Spinal cord (tissue), 10 donors: ENCODE measurements at places on chromosomes 3 and 15.

- no peak for DNase-seq
Measured at GRCh38 chr3:126056088-126056487, 27.8 kb downstream of the SLC41A3 start.

GRCh38 chr15:52146776-52147175, 34.2 kb upstream of the BCL2L10 start:
- no peak for DNase-seq

GRCh38 chr3:60399861-60400845, 851.1 kb downstream of the FHIT start:
- peak; percentile 24 for DNase-seq

GRCh38 chr3:50594253-50594785, 17.3 kb downstream of the CISH start:
- no peak for DNase-seq

GRCh38 chr3:36597422-36597821, 166.9 kb downstream of the DCLK3 start:
- no peak for DNase-seq

GRCh38 chr15:40087068-40087810, 21.4 kb downstream of the BMF start:
- DNase-seq = no peak

DNA sequence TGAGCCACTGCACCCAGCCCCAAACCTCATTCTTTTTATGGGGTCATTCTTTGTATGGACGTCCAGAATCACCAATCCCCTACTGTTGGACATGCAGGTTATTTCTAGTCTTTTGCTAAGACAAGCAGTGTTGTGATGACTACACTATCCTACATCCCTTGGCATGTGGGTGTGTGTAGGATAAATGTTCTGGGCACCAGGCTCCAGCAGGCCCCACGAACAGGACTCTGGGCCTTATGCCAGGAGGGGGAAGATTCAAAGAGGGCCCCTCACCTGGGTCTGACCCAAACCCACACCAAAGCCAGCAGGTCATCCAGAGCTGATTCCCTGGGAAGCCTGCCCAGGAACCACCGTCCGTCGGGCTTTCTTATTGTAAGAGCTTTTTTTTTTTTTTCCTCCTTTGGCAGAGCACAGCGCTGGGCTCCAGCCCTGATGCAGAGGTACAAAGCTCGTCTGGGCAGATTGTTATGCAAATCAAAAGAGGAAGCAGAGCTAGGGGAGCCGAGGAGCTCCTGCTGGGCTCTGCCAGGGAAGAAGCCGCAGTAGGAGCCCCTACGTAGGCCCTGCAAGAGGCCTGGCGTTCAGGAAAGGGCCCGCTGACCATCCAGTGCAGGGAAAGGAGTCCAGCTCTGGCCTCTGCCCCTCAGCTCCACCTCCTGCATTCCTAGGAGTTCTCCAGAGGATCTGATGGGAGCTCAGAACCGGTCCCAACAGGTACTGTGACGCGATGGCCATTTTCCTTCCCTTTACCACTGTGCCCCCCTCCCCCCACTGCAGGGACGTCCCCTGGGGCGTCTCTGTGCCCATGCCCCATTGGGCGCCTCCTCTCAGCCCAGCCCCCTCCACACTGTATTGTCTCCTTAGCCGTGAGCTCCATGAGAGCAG, 29.0 kb upstream of the FURIN start:
- peak; percentile 18 for DNase-seq

DNA sequence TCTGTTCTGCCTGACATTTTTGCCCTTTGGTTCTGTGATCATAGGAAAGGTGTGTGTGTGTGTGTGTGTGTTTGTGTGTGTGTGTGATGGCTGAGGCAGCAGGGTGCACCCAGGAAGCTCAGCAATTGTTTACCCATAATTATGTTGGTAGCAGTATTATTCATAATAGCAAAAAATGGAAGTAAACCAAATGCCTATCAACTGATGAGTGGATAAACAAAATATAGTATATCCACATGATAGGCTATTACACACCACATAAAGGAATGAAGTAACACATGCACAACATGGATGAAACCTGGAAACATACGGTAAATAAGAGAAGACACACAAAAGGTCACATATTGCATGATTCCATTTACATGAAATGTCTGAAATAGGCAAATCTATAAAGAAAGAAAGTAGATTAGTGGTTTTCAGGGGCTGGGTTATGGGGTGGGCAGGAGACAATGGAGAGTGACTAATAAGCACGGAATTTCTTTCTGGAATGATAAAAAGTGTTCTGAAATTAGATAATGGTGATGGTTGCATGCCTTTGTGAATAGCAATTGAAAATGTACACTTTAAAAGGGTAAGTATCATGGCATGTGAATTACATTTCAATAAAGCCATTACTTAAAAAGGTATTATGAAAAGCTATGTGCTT, 167.2 kb downstream of the POLR2M start:
- no peak for DNase-seq

DNA sequence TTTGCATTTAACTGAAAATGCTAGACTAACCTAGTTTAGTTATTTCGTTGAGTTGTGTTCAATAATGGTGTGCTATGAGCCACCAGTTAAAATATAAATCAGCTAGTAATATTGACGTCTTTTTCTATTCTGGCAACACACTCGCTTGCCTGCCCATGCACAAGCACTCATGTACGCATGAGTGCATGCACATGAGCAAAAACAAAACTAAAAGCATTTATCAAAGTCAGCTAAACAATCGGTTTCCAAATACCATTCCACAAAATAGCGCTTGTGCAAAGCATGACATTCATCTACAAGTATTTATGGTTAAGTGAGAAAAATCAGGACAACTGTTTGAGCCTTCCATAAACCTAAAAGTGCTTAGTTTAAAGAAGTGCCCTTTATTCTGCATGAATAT, 13.1 kb upstream of the SAMMSON start:
- no peak for DNase-seq

GRCh38 chr15:100143378-100143777, 198.4 kb downstream of the ADAMTS17 start:
- DNase-seq = no peak

DNA sequence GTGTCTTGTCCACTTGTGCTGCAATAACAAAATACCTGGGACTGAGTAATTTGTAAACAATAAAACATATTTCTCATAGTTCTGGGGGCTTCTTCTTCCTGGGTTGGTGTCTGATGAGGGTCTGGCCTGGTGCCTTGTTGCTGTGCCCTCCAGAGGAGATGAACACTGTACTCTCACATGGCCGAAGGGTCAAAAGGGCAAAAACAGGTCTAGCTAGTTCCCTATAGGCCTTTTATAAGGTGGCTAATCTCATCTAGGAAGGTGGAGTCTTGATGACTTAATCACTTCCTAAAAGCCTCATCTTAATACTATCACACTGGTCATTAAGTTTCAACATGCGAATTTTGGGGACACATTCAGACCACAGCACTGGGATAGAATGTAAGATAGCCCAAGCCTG, 228.4 kb downstream of the TLE3 start:
- DNase-seq = no peak

DNA sequence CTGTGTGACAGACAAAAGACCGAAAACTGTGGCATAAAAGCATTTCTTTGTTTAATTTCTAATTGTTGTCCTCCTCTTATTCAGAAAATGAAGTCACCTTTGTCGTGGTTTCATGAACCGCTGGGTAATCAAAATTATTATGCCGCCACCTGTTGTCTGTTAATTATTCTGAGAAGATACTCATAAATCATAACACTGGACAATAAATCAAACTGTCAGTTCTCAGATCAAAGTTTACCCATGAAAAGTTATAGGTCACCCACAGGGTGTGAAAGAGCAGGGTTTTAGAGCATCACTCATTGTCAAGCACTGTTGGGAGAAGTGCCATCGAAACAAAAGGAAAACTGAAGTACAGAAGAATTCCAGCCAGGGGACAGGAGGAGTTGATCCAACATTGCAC, 474.3 kb downstream of the NR2F2 start:
- no peak for DNase-seq

DNA sequence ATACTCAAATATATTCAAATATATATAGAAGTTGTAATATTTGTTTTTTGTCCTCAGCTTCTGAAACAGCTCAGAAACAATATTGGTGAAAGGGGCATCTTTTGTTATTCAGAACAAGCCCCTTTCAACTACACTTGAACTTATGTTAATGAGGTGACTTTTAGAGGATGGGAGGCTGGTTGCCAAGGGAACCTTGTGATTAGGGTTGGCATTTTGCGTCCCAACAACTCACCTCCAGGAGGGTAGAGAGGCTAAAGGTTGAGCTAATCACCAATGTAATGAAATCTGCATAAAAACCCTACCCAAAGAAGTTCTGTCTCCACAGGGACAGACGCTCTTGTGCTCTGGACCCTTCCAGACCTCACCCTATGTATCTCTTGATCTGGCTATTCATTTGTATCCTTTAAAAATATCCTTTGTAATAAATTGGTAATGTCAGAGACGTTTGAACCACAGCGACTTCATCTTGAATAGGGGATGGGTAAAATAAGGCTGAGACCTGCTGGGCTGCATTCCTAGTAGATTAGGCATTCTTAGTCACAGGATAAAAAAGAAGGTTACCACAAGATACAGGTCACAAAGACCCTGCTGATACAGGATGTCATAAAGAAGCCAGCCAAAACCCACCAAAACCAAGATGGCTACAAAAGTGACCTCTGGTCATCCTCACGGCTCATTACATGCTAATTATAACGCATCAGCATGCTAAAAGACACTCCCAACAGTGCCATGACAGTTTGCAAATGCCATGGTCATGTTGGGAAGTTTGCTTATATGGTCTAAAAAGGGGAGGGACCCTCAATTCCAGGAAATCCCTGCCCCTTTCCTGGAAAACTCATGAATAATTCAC, 111.1 kb downstream of the FMN1 start:
- DNase-seq = no peak

DNA sequence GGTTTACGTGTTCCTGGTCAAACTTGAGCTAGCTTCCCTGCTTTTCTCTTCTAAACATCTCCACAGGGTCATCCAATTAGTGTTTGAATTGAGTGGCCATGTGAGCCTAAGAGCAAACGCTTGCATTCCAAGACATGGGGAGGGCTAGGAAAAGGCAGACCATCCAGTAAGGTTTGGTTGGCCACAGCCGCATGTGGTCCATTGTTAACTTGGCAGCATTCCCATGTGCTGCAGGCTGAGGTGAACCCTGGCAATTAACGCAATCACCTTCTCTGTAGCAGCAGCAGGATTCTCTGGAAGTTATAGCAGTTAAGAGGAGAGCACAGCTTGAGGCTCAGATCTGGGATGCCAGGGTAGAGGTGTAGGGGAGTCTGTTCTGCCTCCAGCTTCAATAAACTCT, 502.2 kb upstream of the LMCD1 start:
- no peak for DNase-seq

GRCh38 chr3:155110022-155110421, 29.9 kb downstream of the MME start:
- no peak for DNase-seq

DNA sequence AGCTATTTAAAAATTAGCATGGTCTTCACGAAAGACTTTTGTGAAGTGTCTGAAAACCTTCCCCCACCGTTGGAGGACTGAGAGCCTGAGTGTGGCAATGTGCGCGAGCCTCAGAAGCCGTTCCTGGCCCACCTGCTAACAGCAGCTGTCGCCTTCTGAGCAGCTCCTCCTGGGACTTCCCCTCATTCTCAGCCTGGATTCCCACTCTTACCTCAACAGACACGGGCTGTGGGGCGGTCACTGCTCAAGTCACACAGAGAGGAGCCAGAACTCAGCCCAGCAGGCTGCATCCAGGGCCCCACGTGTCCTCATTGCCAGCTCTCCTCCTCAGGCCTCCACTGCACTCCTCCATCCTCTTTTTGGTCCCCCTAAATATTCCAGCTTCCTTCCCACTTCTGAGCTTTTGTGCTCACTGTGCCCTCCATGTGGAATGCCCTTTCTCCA, 7.8 kb downstream of the DNASE1L3 start:
- no peak for DNase-seq

DNA sequence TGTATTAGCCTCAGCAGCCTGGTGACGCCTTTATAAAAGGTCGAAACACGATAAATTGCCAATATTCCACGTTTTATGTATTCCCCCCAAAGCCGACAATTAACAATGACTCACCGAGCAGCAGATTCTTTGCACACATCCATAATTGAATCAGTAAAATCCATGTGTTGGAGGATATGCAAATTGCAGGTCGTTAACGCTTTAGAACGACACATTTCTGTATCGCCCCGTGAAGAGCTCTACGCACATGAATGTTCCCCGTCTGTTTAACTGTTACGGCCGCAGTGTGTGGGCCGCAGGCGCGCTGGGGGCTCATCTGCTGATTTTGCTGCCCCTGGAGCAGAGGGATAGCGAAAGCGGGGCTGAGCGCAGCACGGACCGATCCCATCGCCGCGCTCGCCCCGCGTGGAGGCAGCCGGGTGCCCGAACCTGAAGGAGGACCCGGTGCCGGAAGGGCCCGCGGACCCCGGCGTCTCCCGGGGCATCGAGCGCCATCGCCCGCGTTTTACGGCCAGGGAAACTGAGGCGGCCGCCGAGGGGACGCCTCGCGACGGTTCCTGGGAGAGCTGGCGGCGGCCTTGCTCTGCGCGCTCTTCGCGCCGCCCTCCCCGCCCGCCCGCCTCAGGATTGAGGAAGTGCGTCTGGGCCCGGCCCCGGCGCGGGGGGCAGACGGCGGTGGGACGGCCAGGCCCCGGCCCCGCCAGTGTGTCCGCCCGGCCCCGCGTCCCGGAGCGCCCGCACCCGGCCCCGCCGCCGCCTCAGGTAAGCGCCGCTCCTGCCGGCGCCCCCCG, at the start of gene LRRK1:
Gene LRRK1 (plus strand): TSS at position 668 of the 791 bp plus-strand sequence. CDS start 5,276 bp downstream, outside the sequence.
- DNase-seq = no peak

DNA sequence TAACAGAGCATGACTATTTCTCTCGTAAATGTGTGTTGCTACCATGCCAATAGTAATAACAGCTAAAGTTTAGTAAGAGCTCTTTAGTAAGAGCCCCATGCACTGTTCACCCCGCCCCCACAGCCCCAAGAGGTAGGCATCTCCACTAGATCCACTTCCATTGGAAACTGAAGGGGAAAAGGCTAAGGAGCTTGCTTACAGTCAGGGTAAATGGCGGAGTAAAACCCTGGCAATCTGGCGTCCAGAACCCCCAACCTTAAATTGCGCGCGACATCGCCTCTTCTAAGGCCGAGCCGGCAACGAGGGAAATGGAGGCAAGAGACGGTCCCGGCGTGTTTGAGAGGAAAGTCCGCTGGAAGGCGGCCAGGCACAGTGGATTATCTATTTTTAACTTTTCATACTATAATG, 654 bp upstream of the C3orf38 start:
- no peak for DNase-seq

DNA sequence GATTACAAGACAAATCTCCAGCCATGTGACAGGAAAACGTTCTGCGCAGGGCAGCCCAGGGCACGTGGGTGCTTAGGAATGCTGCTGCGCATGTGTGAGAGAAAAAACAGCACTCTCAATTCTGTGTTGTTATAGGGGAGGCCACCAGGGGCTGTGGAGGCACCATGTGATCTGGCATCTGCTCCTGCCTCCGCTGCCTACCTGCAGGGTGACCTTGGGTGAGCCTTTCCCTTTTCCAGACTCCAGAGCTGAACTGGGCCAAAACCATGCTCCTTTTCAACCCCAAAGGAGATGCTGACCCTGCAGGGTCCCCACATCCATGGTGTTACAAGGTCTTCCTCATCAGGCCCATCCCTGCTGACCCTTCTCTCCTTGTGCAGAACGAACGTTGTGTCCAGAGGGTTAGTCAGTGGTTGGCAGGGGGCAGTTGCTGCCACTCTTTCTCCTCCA, 81.5 kb upstream of the RASGRF1 start:
- no peak for DNase-seq
